ENCODE measurements at places on chromosomes 1 and 21. TPM values are rescaled to one million over a fixed set of nuclear protein-coding genes. Genes with fewer than 3 reads are reported as not detected.

The ESRRG gene
- 0.23 TPM for total RNA-seq

The RXFP4 gene
- not detected for total RNA-seq

DNA sequence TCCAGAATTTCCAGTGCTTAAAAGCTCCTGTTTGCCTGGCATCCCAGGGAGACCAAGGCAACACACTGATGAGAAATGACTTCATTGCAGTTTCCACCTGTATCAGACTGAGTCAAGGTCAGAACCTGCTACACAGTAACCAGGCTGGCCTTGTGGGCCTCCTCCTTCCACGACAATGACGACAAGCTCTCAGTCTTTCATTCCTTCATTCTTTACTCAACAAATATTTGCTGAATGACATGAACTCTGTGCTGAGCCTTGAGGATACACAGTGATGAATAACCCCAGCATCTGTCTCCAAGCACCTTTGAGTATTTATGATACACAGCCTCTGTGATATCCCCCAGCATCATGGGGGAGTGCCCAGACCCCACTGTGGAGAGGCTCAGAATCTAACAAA is 8.9 kb upstream of the LCE5A start:
- no peak overlapping the region for H3K4me3 ChIP-seq
- no peaks in the 10 kb centered on the region for H3K4me1 ChIP-seq
- H3K36me3 ChIP-seq: no peaks in the 10 kb centered on the region
- DNase-seq: no peak
- H3K27ac ChIP-seq: no peak overlapping the region

- peak overlapping the region; percentile 40 for H3K4me3 ChIP-seq
- H3K27me3 ChIP-seq: no peaks in the 10 kb centered on the region
These were observed 13.4 kb downstream of the PLEKHO1 start for GRCh38 chr1:150162862-150163706.

DNA sequence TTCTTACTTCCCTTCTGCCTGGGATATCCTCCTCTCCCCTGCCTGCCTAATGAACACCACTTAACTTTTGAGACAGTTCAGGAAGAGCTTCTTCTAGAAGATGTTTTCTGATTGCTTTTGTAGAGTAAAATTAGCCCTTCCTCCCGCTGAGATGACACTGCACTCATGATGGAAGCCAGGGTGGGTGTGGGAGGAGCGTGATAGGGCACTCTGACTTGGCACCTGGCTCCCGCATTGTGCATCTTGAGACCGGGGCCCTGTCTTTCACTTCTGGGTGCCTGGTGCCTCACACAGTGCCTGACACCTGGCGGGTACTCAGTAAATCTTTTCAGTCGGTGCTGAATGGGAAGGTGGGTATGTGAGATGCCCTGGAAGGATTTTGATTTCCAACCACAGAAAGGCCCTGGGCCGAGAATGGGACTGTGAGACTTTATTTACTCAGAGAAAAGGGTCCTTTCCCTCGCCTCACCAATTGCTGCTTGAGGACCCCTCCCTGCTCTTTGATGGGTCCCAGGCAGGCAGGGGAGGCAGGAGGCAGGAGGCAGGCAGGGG is 6.8 kb downstream of the THEM5 start:
- no peaks in the 10 kb centered on the region for H3K27me3 ChIP-seq
- no peaks in the 10 kb centered on the region for H3K36me3 ChIP-seq
- peaks cover 12% of the 10 kb centered on the region for H3K4me1 ChIP-seq
- DNase-seq: no peak

Data from upper lobe of left lung (tissue), 6 donors.